Stimulated activated CD4-positive, alpha-beta T cell treated with anti-CD3 and anti-CD28 coated beads, Interleukin-15, amount 100 ng/mL, for 1 hour (primary cell): ENCODE measurements at places on chromosomes 2 and 18.

DNA sequence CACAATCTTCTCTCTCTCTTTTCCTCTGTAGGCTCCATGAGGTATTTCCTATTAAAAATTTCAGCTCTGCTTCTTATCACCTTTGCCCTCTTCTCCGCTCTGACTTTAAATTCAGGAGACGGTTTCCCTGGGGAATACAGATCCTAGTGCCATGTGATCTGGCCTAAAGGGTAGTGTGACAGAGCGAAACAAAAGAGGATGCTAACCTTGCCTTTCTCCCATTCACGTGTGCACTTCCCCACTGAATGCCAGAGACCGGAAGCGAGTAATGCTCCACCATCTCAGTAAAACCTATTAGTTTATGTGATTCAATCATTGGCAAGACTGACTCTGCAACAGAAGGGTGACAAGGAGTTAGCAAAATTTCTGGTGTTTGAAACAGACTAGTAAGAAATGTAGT, 358.3 kb downstream of the ZNF521 start:
- no peak for DNase-seq

DNA sequence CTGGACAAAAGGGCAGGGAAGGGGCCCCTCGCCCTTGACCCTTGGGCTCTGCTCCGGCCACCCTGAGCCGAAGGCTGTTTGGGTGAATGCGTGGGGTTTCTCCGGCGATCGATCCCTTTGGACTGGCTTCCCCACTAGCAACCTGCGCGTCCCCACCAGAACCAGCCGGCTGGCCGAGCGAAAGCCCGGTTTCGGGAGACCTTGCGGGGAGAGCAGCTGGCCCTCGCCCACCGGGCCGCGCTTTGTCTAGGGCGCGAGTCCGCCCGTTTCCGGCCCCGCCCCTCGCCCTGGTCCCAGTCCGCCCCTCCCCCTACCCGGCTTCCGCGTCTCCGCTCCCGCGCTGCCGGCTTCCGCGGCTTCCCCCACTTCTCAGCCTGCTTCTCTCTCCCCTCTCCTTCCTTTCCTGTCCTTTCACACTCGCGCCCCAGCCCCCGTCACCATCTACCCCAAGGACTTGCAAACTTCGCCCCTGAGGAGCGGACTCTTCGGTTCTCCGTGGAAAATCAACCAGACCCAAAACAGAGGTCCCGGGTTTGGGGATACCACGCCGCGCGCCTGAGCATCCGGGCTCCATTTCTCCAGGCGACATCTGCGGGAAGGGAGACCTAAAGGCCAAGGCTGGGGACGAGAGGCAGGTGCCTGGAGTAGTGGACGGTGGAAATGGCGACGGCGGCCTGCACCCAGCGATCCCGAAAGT, 48.0 kb upstream of the ATP6V1B1 start:
- DNase-seq: peak; percentile 28

DNA sequence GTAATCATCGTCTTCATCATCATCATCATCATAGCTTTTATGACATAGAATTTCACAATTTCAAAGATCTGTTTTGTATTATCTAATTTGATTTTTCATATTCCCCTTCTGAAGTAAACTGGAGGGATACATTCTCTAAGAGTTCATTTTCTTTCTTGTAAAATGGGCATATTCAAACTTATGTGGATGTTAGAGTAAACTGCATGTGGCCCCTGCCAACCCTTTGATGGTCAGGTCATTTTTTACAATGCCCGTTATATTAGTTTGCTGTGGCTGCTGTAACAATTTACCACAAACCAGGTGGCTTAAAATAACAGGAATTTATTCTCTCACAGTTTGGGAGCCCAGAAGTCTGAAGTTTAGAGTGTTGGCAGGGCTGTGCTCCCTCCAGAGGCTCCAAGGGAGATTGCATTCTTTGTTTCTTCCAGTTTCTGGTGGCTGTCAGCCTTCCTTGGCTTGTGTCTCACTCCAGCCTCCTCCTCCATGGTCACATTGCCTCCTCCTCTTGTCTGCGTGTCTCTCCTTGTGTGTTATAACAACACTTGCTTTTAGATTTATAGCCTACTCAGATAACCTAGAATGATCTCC, 127.5 kb upstream of the MMADHC start:
- DNase-seq: no peak

DNA sequence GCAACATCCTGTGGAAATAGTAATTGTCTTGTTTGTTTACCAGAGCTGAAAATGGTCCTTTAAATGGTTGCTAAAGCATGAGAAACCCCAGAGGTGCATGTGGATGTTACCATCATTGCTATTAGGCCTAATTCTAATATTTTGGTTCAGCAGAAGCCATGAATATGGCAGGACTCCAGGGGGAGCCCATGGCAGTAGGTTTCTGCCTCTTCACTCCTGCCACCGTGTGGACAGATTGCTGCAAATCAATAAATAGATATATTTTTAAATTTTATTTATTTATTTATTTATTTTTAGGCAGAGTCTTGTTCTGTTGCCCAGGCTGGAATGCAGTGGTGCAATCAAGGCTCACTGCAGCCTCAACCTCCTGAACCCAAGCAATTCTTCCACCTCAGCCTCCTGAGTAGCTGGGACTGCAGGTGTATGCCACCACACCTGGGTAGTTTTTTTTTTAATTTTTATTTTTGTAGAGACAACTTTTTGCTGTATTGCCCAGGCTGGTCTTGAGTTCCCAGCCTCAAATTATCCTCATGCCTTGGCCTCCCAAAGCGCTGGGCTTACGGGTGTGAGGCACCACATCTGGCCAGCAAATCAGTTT, 54.9 kb upstream of the CAPN13 start:
- DNase-seq: peak; percentile 5

DNA sequence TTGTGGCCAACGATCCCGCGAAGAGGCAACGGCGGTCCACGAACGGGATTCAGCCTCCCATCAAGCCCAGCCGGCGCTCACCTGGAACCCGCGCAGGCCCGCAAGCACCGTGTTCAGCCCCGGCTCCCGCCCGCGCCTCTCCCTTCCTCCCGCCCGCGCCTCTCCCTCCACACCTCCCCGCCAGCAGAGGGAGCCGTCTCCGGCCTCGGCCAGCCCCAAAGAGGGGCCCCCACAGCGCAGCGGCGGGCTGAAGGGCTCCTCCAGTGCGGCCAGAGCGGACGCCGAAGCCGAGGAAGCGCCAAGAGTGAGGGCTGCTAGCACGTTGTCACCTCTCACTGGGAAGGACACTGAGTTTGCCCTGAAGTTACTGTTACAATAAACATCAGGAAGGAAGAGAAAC, 55.3 kb upstream of the LAPTM4A start:
- no peak for DNase-seq

GRCh38 chr2:112733456-112733855, 12.6 kb downstream of the NT5DC4 start:
- no peak for DNase-seq

- peak; percentile 44 for DNase-seq
These were observed 2.4 kb upstream of the HOXD12 start for GRCh38 chr2:176096986-176097819.

DNA sequence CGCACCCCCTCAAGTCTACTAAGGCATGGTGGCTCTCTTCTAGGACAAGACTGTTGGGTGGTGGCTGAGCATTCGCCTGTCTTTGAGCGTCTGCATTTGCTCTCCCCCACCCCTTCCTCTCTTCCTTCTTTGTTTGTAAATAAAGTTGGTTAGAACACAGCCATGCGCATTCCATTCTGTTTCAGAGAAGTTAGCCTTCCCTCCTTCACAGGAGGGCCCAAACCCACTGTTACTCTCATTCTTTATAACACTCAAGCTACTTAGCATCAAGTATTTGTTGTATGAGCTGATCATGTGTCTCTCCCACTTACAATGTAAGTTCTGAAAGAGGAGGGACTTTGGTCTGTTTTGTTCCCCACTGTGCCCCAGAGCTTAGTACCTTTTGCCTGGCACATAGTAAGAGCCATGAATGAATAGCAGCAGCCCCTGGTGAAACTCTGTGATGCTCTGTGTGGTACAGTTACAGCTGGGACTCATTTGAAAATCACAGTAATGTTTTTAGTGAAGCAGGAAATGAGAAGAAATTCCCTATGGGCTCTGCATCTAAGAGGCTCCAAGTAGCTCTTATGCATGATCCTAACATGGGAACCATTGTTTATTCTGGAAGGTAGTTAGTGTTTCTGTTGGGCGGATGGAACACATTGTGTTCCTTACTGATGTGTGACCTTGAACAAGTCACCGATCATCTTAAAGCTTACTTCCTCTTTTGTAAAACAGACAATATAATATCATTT, 7.7 kb downstream of the MGAT5 start:
- DNase-seq: no peak

- DNase-seq: no peak
These were observed 510.5 kb upstream of the TNP1 start for GRCh38 chr2:217370391-217370790.

GRCh38 chr2:45256867-45257641, 247.8 kb upstream of the SIX2 start:
- no peak for DNase-seq

DNA sequence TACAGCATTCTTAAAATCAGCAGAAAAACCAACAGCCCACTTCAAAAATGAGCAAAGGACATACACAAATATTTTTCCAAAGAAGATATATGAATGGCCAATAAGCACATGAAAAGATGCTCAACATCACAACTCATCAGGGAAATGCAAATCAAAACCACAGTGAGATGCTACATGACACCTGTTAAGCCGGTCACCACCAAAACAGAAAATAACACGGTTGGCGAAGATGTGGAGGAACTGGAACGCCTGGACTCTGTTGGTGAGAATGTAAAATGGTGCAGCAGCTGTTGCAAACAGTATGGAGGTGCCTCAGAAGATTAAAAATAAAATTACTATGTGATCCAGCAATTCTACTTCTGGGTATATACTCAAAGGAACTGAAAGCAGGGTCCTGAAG, 184.8 kb downstream of the INHBB start:
- no peak for DNase-seq

- no peak for DNase-seq
These were observed 8.2 kb upstream of the CLIP4 start for GRCh38 chr2:29106980-29107388.

DNA sequence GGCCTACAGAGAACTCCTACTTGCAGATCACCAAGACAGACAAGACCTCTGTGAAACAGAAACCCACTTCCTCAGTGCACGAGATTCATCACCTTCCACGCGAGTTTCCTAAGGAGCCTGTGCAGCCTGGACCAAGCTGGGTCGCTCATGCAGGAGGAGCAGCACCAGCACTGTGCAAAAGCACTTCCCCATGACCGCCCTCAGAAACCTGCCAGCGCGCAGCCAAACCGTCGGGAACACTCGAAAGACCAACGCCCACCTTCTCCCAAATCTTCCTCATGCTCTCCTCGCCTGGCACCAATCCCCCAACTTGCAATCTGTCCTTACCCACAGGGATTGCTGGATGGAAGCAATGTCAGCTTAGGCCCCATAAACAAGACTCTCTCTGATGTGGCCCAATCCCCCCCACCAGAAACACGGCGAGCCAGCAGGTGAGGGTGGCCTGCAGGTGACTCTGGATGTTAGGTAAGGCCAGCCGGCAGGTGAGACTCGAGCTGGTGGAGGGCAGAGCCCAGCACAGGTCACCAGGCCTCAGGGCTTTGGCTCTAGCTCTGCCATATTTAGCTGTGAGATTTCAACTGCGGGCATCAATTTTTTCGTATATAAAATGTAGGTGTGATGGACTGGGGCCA, 69.4 kb downstream of the PXDN start:
- no peak for DNase-seq

GRCh38 chr2:239803766-239804115, 221.4 kb downstream of the NDUFA10 start:
- no peak for DNase-seq

- no peak for DNase-seq
These were observed 17.7 kb upstream of the ACOXL start for GRCh38 chr2:110714452-110715224.

DNA sequence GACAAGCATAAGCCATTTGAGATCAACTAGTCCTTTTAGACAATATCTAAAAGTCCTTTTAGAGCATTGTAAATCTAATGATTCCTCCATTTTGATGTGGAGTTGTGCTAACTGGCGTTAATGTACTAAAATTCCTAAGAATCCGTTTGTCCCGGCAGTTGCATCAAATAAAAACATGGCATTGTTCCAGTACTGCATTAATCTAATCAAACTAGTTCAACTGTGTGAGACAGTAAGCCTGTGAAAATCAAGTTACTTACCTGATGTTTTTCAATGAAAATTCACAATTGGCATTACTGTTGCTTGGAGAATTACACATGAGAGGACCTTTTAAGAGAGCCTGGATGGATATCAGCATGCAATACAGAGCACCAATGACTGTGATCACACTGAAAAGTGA, 13.3 kb downstream of the TM4SF20 start:
- no peak for DNase-seq

DNA sequence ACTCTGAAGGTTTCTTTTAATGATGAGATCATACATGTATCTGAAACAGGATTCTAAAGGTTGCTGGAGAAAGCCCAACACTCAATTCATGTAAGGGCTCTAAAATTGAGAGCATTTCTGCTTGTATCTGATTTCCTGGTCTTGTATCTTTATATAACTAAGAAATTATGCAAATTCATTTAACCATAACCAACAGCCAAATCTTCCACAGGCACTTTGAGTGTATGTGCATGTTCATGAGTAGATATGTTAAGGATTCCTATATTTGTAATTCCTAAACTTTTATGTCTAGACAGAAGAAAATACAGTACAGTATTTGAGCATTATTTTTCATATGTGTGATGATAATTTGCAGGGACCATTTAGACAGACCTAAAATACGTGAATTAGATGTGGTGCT, 20.4 kb upstream of the PELI1 start:
- DNase-seq: no peak

DNA sequence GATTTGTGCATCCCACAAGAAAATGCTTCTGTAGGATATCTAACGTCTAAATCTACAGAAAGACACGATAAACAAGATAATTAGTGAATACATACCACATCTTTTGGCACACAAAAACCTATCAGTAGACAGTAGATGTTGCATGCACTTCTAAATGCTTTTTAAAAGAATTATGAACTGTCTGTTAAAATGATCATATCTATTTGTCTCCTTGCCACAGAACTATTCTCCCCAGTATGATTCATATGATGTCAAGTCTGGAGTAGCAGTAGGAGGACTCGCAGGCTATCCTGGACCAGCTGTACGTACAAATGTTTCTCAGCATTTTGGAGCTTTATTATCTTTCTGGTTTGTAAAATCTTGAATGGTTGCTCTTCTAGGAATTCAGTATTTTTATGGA, 12.7 kb downstream of the COL3A1 start:
- no peak for DNase-seq

DNA sequence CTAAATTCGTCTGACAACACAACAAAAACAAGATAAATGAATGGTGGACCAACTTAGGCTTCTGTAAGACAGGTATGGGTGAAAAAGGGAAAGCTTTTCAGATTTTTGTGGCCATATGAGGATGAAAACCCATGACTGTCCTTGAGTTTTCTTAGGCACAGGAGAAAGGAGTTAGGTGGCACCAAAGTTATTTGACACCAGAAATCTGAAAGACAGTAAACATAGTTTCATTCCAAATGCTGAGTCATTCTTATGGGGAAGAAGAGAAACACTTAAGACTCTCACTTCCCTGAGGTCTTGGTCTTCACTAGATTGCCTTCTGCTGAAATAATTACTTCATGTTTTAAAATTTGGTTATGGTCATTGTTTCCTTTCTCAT, 5.2 kb upstream of the GPD2 start:
- no peak for DNase-seq
